ENCODE measurements at places on chromosomes 5 and 9. TPM values are rescaled to one million over a fixed set of nuclear protein-coding genes. Genes with fewer than 3 reads are reported as not detected.

GRCh38 chr5:40477856-40478546 is 201.7 kb upstream of the PTGER4 start:
- H3K4me1 ChIP-seq: no peaks in the 10 kb centered on the region
- H3K27me3 ChIP-seq: no peaks in the 10 kb centered on the region
- no peak for DNase-seq
- H3K27ac ChIP-seq: no peak overlapping the region
- no peaks in the 10 kb centered on the region for H3K36me3 ChIP-seq
- no peak overlapping the region for H3K4me3 ChIP-seq

GRCh38 chr9:118418887-118419565 is 714.8 kb downstream of the TLR4 start:
- no peak for DNase-seq
- H3K27ac ChIP-seq: no peak overlapping the region
- H3K4me3 ChIP-seq: no peak overlapping the region
- H3K36me3 ChIP-seq: no peaks in the 10 kb centered on the region
- no peaks in the 10 kb centered on the region for H3K27me3 ChIP-seq

GRCh38 chr5:6087576-6087975 is 290.8 kb downstream of the MED10 start:
- DNase-seq: no peak
- no peaks in the 10 kb centered on the region for H3K27me3 ChIP-seq
- no peaks in the 10 kb centered on the region for H3K4me1 ChIP-seq
- H3K27ac ChIP-seq: no peak overlapping the region

GRCh38 chr9:117273612-117274011 is 141.2 kb downstream of the ASTN2 start:
- no peak overlapping the region for H3K4me3 ChIP-seq
- no peaks in the 10 kb centered on the region for H3K36me3 ChIP-seq
- DNase-seq: no peak
- no peaks in the 10 kb centered on the region for H3K4me1 ChIP-seq

DNA sequence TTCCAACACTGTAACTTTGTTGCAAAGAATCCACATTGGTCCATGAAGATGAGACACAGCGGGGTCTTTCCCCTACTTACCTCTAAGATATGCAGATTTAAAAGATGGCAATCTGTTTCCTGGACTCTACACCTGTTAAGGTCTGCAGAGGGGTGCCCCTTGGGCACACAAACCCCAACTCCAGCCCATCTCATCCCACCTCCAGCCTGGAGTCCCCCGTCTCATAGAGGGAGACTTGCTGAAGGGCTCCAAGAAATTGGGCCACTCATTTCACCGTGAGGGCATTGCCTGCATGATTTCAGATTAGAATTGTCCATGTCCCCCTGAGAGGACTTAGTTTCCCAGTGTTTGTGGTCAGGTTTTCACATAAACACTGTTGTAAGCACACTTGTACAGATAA is 365.7 kb downstream of the IRX2 start:
- DNase-seq: no peak
- no peak overlapping the region for H3K4me3 ChIP-seq
- no peaks in the 10 kb centered on the region for H3K36me3 ChIP-seq
- no peaks in the 10 kb centered on the region for H3K27me3 ChIP-seq

- no peaks in the 10 kb centered on the region for H3K27me3 ChIP-seq
- H3K27ac ChIP-seq: no peak overlapping the region
- no peak overlapping the region for H3K4me3 ChIP-seq
- H3K36me3 ChIP-seq: no peaks in the 10 kb centered on the region
- no peak for DNase-seq
Measured at GRCh38 chr9:104635456-104635855, 17.5 kb upstream of the OR13C9 start.

DNA sequence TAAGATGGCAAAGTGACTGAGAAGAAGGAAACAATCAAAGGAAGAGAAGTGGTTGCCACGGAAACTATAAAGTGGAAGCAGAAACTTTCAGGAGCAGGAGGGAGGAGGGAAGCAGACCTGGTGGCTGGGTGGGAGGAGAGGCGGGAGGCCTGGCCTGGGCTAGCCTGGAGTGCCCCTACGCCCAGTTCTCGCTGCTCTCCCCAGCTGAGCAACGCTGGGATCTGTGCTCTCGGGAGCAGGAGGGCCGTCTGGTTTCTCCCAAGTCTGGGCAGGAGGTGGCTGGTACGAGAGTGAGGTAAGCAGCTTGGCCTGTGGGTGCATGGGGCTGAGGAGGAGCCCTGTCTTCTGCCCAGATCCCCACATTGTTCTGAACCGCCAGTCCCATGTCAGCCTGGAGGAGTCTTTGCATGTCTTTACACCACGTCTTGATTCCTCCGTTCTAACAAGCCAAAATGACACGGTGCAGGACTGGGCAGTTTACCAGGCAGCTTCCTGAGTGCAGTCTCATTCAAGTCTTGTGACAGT is 15.0 kb upstream of the DAB2IP start:
- no peak for DNase-seq
- H3K27me3 ChIP-seq: no peaks in the 10 kb centered on the region
- H3K4me1 ChIP-seq: peaks cover 30% of the 10 kb centered on the region

DNA sequence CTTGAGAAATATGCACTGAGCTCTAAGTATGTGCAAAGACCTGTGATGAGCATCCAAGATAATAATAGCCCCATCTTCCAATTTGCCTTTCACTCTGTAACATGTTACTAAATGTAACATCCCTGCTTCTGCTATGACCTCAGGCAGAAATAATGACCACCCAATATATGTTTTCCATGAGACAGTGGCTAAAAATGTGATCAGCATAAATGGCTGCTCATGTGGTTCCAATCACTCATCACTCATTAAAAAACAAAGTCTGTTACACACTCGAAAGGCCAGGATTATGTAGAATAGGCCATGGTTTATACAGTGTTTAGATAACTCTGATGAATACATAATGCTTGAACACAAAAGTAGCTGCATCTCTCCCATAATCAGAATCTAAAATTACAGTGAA is 71.4 kb upstream of the MOCS2 start:
- H3K27me3 ChIP-seq: no peaks in the 10 kb centered on the region
- no peaks in the 10 kb centered on the region for H3K4me1 ChIP-seq
- no peak overlapping the region for H3K27ac ChIP-seq
- no peak for DNase-seq
- H3K4me3 ChIP-seq: no peak overlapping the region
- no peaks in the 10 kb centered on the region for H3K36me3 ChIP-seq

DNA sequence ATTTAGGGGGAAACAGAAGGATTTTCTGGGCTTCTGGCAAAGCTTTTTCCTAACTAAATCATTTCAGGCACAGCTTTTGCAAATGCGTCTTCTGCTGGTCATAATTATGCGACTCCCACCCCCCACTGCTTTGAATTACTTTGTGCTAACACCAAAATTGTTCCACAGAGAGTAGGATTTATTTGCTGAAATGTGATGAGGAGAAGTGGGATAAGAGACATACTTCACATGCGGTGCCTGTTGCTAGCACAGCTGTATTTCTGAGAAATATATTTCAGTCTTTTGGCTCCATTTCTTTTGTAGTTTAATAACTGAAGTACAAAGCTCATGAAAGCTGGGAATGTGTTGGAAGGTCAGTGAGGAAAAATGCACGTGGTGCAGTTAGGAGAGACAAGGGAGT is 83.2 kb upstream of the TAS2R1 start:
- H3K27ac ChIP-seq: no peak overlapping the region
- H3K4me3 ChIP-seq: no peak overlapping the region
- no peak for DNase-seq
- no peaks in the 10 kb centered on the region for H3K4me1 ChIP-seq
- no peaks in the 10 kb centered on the region for H3K27me3 ChIP-seq

Gene TAF1L
- total RNA-seq: not detected

Gene FCN2
- total RNA-seq: 0.52 TPM

Gene POLR1E
- total RNA-seq: 21.0 TPM

Gene TAF11L12
- total RNA-seq: not detected

Data from thymus (tissue), 14 donors.